Naive thymus-derived CD8-positive, alpha-beta T cell (primary cell): ENCODE measurements at places on chromosomes 11 and 22.

- DNase-seq = no peak
These were observed 26.7 kb upstream of the FBLN1 start for GRCh38 chr22:45475851-45476514.

DNA sequence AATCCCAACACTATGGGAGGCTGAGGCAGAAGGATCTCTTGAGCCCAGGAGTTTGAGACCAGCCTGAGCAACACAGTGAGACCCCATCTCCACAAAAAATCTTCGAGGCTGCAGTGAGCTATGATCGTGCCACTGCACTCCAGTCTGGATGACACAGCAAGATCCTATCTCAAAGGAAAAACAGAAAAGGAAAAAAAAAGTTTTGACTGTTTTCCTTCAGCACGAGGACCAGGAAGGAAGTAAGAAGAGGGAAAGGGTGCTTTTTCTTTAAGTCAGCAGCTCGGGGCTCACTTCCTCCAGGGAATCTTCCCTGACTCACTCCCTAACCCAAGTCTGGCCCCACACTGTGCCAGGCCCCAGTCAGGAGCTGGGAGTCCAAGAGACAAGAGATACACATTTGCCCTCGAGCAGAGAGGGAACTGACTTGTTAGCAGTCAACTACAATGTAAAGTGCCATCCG lies 14.2 kb downstream of the ARRB1 start:
- DNase-seq = no peak

GRCh38 chr11:19307498-19307897 lies 66.8 kb upstream of the E2F8 start:
- no peak for DNase-seq

- no peak for DNase-seq
These were observed 47.5 kb downstream of the PAMR1 start for GRCh38 chr11:35477901-35478300.

- DNase-seq = no peak
These were observed 68.5 kb downstream of the ADM start for GRCh38 chr11:10373340-10373739.

DNA sequence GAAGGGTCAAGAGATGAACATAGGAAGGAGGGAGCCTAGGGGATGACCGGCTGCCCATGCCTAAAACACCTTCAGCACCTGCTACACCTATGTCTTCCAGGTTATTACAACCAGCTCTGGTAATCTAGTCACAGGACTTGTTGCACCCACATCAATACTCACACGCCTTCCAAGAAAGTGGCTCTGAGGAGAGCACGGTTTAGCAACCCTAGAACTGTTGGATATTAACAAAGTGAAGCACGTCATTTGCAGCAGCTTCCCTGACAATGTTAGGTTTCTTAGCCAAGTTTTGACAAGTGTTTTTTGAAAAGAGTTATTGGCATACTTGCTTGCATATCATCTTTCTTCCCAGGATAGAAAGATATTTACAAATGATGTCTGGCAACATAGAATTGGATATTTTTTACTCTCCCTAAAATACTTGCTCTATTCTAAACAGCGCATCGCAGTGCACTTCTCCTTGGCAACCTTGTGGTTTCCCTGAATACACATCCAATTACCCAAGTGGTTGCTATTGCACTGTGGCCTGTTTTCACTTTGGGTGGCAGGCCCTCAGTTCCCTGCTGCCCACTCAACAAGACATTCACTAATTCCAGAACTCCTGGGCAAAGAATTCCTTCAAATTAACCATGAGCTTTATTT lies 94.3 kb upstream of the ARHGAP42 start:
- no peak for DNase-seq

- DNase-seq = no peak
These were observed 35.0 kb downstream of the ZBTB16 start for GRCh38 chr11:114094516-114094915.

GRCh38 chr22:48794906-48795305 lies 1032.8 kb downstream of the BRD1 start:
- DNase-seq = no peak

GRCh38 chr22:47804281-47804680 lies 1041.8 kb downstream of the TBC1D22A start:
- DNase-seq = no peak

DNA sequence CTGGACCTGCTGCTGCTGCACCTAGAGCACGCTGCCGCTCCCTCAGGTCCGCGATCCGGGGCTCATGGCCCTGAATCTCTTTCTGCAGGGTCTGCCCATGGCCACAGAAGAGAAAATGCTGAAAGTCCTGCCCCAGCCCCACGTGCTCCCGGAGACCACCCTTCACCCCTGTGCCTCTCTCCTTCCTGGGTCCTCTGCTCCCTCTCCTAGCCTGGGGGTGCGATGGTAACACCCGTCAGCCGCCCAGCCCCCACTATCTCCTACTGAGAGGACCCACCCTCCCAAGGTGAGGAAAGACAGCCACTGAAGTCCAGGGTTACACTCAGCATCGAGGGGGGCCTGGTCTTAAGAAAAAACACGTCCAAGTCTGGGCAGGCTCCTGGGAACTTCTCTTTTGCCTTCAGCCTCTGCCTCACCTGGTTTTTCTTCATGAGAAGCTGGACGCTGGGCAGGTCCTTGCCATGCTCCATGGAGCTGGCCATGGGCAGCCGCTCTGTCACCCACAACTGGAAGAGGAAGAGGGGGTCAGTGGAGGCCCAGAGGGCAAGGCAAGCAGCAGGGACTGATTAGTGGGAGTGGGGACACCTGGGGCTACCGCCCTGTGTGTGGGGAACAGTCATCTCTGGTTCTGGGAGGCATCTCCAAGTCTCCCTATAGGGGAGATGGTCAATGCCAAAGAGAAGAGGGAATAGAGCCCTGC lies 15.8 kb upstream of the RBM4B start:
- DNase-seq = no peak
